ENCODE measurements at places on chromosomes 1 and 21. TPM values are rescaled to one million over a fixed set of nuclear protein-coding genes. Genes with fewer than 3 reads are reported as not detected.

ALPL gene
- total RNA-seq = not detected

TFF2 gene
- not detected for total RNA-seq

UTS2 gene
- not detected for total RNA-seq

ARF1 gene
- 333 TPM for total RNA-seq

CD244 gene
- not detected for total RNA-seq

ZNF124 gene
- total RNA-seq = 11.0 TPM

Data from activated naive CD4-positive, alpha-beta T cell treated with anti-CD3 and anti-CD28 coated beads, Interleukin-2, amount 50 U/mL, for 72 hours (primary cell).